ENCODE measurements at places on chromosomes 1 and 21.

DNA sequence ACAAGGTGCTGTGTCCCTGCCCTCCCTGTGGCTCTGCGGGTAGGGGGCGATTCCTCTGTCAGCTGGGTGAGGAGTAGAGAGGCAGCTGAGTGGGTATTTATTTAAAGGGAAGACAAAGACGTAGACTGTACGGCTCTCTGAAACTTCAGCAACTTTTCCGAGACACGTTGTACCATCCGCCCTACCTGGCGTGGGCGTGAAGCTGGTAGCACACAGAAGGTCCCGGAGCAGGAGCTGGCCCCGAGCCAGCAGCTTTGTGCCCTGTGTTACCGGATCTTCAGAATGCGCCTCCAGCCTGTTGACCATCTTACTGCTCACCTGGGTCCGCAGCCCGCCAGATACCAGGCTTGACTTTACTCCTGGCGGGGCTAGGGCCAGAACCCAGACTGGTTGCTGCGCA lies 34.9 kb downstream of the PRKCZ start:
- DNase-seq: no peak

DNA sequence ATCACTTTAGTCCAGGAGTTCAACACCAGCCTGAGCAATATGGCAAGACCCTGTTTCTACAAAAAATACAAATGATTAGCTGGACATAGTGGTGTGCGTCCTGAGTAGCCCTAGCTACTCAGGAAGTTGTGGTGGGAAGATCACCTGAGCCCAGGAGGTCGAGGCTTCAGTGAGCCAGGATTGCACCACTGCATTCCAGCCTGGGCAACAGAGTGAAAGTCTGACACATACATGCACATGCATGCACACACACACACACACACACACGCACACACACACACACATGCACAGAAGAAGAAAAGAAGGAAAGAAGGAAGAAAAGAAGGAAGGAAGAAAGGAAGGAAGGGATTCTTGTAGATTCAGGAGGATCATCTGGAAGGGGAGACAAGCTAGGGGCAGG lies 104.4 kb upstream of the USP25 start:
- no peak for DNase-seq

DNA sequence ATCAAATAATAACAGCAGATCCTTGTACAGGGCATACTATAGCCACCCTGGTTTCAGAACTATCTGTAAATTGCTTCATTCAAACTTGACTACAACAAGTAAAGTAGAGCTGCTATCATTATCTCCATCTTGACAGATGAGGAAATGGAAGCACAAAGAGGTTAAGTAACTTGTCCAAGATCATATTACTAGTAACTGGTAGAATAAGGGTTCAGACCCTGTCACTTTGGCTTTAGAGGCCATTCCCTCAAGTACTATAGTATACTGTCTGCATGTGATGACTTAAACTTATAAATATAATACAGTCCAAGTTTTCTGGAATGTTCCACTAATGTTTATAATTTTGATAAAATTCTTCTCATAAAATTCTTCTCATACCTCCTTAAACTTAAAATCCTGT lies 24.8 kb downstream of the PGM1 start:
- DNase-seq: no peak

- no peak for DNase-seq
Measured at GRCh38 chr1:212561501-212561931, 47.0 kb upstream of the ATF3 start.

DNA sequence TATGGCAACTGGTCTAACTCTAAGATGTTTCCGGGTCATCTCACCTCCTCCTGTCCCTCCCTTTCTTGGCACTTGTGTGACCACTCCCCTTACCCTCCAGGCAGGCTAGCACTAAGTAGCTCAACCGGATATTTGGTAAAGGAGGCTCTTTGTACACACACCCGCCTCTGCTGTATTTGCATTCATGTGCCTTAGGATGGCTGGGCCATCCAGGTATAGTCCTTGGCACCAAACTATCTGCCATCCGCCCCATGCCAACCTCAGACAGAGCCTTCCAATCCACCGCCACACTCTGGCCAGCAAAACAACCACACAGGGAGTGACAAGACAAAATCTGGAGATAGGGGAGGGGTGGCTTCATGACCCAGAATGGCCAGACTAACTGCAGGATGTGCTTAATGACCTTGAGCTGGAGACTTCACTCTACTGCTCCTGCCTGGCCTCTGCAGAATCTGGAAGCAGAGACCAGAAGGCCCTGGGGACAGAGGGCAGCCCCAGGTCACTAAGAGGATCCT lies 59.5 kb downstream of the CDK18 start:
- DNase-seq: no peak

- no peak for DNase-seq
Measured at GRCh38 chr1:181392613-181393220, 90.6 kb upstream of the CACNA1E start.

- peak; percentile 70 for DNase-seq
Measured at GRCh38 chr1:29513357-29513756, 277.0 kb downstream of the PTPRU start.

- DNase-seq: no peak
Measured at GRCh38 chr1:98296681-98297080, 364.8 kb upstream of the SNX7 start.

- DNase-seq: no peak
Measured at GRCh38 chr1:229058111-229058561, 212.8 kb upstream of the RAB4A start.

DNA sequence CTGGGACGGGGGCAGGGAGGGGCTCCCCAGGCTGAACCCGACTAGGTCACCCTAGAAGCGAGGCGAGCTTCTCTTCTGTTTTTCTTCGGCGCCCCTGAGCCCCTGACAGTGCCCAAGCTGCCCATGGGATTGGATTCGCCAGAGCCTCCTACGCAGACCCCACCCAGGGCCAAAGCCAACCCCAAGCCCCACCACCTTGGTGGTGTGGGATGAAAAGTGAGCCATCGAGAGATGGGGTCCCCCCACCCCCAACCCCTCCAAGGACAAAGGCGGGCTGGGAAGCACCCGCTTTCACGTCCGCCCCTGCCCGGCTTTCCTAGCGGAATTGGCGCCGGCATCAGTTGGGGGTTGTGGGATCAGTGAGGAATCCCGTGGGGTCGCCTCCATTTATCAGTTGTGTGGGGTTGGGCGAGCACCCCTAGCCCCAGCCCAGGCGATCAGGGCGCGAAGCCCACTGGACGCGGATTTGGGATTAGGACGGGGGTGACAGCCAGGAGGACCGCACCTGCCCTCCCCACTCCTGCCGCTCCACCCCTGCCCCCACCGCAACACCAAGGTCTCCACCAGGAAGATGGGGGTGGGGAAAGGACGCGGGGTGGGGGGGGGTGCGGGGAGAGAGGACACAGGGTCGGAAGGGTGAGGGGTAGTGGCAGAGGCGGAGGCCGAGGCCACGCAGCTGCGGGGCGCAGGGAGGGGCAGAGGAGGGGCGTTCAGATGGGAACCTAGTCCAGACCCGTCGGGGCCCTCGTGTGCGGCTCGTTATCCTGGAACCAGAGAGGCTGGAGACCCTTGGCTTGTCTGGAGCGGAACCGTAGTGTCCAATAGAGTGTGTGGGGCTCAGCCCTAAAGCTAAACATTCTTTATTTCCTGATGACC lies 4.4 kb downstream of the TSPEAR start:
- DNase-seq: no peak

DNA sequence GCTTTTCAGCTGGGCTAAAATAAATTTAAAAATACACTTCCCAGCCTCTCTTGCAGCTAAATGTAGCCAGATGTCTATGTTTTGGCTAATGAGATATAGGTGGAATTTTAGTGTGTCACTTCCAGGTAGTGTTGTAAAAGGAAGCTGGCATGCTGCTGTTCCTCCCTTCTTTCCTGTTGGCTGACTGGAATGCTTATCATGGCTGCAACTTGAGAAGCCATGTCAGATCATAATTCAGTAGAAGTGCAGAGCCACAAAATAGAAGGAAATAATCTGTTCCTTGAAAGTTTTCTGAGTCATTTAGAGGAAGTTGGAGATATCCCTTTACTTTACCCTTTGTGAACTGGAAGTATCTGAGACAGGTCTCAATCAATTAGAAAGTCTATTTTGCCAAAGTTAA lies 10.9 kb upstream of the RBM15 start:
- DNase-seq: no peak

DNA sequence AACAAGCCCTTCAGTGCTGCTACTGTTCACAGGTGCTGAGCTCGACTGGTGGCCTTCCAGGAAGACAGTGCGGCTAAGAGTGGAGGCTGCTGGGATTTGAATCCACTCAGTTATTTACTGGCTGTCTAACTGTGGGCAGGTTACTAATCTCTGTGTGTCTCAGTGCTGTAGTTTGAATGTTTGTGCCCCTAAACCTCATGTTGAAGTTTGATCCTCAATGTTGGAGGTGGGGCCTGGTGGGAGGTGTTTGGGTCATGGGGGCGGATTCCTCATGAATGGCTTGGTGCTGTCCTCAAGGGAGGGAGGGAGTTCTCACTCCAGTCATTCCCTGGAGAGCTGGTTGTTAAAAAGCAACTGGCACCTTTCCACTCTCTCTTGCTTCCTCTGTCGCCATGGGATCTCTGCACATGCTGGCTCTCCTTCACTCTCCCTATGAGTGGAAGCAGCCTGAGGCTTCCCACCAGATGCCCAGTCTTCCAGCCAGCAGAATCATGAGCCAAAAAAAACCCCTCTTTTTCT lies 334.8 kb downstream of the RPS6KC1 start:
- no peak for DNase-seq

GRCh38 chr1:100034470-100034869 lies 64.7 kb downstream of the SLC35A3 start:
- DNase-seq: peak; percentile 32

DNA sequence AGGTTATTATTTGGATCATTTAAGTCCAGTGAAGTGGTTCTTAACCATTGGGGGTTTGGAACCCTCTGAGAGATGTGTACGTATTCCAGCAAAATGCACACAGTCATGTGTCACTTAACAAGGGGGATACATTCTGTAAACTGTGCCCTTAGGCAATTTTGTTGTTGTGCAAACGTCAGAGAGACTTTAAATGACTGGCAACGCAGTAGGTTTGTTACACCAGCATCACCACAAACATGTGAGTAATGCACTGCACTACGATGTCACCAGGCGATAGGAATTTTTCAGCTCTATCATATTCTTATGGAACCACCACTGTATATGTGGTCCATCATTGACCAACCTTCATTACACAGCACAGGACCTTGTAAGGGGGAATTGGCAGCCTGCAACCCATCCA lies 11.9 kb downstream of the AHCYL1 start:
- DNase-seq: no peak

- no peak for DNase-seq
Measured at GRCh38 chr1:71393301-71393700, 312.5 kb upstream of the ZRANB2 start.

- DNase-seq: no peak
Measured at GRCh38 chr1:208225954-208226937, 17.9 kb downstream of the PLXNA2 start.

GRCh38 chr1:63802109-63802508 lies 28.3 kb downstream of the ROR1 start:
- no peak for DNase-seq

GRCh38 chr1:241918879-241919278 lies 38.7 kb upstream of the BECN2 start:
- DNase-seq: no peak

DNA sequence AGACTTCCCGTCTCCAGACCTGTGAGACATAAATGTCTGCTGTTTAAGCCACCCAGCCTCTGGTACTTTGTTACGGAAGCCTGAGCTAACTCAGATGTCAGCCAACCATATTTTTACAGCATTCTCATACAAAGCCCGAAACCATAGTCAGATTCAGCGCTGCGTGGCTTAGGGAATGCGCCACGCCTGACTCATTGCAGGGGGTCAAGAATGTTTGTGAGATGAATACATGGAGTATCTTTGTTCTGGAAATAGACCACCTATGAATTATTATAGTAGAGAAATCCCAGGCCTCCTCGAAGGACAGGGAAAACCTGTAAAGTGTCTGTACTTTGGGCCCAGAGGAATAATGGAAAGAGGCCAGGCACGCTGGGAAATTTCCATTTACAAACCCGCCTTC lies 434.8 kb downstream of the CAMTA1 start:
- no peak for DNase-seq

Measured in tongue (tissue), 3 donors.